PC-9 (cell line): ENCODE measurements at places on chromosomes 4 and X. TPM values are rescaled to one million over a fixed set of nuclear protein-coding genes. Genes with fewer than 3 reads are reported as not detected.

The ARHGAP36 gene
- total RNA-seq, result not detected in 2 replicates

The CLDN34 gene
- total RNA-seq, result not detected in 2 replicates

The P2RY4 gene
- total RNA-seq, result 0.50 and 0.65 TPM in 2 replicates

The ESX1 gene
- total RNA-seq, result 1.6 and 1.9 TPM in 2 replicates

The WAS gene
- total RNA-seq, result 0.22 TPM in 1 of 2 replicates, not detected in the other

The TMEM35A gene
- total RNA-seq, result not detected in 2 replicates

The SORCS2 gene
- total RNA-seq, result 20.7 and 25.8 TPM in 2 replicates

The NLGN3 gene
- total RNA-seq, result 0.63 and 0.65 TPM in 2 replicates

The TMSB15B gene
- not detected in 2 replicates for total RNA-seq

The PLP1 gene
- total RNA-seq, result not detected in 2 replicates

The BEX2 gene
- total RNA-seq, result 4.7 and 6.9 TPM in 2 replicates

The SLC10A7 gene
- 4.8 and 11.4 TPM in 2 replicates for total RNA-seq

The DUSP21 gene
- not detected in 2 replicates for total RNA-seq

The ENPEP gene
- total RNA-seq, result not detected in 2 replicates

GRCh38 chr4:186854256-186854655 lies 130.6 kb upstream of the FAT1 start:
- no peak for DNase-seq

GRCh38 chr4:177726111-177726510 lies 283.9 kb upstream of the AGA start:
- no peak for DNase-seq

- DNase-seq, result no peak
These were observed 5.7 kb downstream of the WFS1 start for GRCh38 chr4:6275351-6275750.

- DNase-seq, result no peak
These were observed 3.6 kb downstream of the MID1IP1 start for GRCh38 chrX:38804682-38805431.

- no peak for DNase-seq
These were observed 57.4 kb downstream of the DCK start for GRCh38 chr4:71050809-71051208.

DNA sequence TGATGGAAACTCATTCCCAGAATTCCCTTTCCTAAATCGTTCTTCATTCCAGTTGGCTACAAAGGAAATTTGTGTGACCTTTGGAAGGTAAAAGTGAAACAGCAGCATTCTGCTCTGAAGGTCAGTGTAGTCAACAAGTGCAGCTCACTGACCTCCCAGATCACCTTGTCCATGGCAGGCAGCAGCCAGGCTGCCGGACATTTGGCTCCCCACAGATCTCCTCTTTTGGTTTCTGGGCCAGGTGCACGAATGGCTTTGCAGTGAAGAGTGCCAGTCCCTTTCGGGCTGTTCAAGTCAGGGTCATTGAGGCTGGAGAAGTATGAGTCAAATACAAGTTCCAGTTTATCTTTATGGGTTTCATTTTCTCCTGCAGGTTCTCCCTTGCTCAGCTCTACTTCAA lies 14.3 kb downstream of the GPRIN3 start:
- no peak for DNase-seq

GRCh38 chrX:70033348-70034051 lies 16.2 kb downstream of the AWAT2 start:
- DNase-seq, result no peak

DNA sequence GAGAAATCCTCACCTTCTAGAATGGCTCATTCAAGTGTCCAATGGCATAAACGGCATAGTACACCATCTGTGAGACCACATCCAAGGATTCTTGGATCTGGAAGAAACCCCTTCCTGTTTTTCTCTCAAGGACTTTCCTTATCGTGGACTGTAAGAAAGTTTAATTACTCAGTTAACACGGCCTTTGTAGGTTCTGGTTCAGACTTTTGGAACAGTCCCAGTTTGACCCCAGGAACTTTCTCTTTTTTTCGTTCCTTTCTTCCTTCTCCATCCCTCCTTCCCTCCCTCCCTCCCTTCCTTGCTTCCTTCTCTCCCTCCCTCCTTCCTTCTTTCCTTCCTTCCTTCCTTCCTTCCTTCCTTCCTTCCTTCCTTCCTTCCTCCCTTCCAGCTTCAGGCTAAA lies 343.5 kb upstream of the SMIM31 start:
- no peak for DNase-seq

- DNase-seq, result no peak
These were observed 180.4 kb downstream of the AFAP1 start for GRCh38 chr4:7759216-7759615.

DNA sequence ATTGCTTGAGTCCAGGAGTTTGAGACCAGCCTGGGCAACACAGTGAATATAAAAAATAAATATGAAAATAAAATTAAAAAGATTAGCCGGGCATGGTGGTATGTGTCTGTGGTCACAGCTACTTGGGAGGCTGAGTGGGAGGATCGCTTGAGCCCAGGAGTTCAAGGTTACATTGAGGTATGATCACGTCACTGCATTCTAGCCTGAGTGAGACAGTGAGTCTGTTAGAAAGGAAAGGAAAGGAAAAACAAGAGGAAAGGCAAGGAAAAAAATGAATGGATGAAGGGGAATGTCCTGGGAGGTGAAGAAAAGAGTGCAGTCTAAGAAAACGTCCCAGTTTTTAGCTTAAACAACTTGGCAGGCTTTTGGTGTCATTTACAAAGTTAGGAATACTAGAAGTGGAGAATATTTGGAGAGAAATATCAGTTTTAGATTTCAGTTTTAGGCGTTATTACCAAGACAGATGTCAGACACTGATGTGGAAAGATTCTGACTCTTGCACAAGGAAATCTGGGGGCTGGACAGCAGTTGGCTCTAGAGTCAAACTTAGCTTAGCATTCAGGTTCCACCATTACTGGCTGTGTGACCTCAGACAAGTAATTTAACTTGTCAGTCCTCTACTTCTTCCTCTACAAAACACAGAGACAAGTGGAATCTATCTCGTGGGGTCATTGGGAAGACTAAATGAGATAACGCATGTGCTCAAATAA lies 139.0 kb downstream of the TSPAN5 start:
- no peak for DNase-seq

- no peak for DNase-seq
These were observed 37.2 kb upstream of the TMEM131L start for GRCh38 chr4:153428941-153429475.

DNA sequence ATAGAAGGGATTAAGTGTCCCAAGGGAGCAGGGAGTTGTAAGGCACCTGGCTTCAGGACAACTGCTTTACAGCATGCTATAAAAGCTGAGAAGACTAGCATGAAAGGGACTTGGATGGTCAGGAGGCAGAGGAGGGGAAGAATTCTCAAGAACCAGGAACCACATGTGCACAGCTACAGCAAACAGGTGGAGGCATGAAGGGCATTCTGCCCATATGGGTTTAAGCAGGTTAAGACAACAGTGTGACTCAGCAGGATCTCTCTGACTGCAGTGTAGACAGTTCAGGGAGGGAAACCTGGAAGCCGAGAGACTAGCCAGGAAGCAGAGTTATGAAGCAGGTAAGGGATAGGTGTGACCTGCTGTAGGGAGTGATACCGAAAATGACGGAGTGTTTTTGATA lies 117.0 kb downstream of the DHRSX start:
- no peak for DNase-seq

GRCh38 chr4:7587433-7588405 lies 153.0 kb upstream of the PSAPL1 start:
- DNase-seq, result no peak

GRCh38 chr4:13298655-13299054 lies 185.5 kb downstream of the RAB28 start:
- DNase-seq, result no peak

- peak; percentile 62 for DNase-seq
These were observed 1.8 kb upstream of the GABRQ start for GRCh38 chrX:152635941-152636340.

DNA sequence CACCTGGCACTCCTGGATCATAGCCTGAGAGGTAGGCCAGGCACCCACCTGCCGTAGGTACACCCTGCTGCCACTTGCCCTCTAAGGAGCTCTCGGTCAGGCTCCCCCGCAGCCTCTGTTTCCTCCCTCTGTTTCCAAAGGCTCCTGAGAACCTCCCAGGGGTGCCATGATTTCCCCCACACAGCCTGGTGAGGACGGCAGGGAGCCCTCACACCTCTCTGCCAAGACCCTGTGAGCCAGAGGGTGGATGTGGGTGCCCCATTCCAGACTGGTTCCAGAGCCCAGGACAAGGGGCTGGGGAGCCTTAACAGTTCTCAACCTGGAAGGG lies 1.6 kb upstream of the ABLIM2 start:
- DNase-seq, result no peak

- DNase-seq, result no peak
These were observed 144.0 kb downstream of the SH3KBP1 start for GRCh38 chrX:19743386-19743785.

- DNase-seq, result no peak
These were observed 62.3 kb upstream of the LNX1 start for GRCh38 chr4:53653484-53654053.

- no peak for DNase-seq
These were observed 16.5 kb upstream of the STOX2 start for GRCh38 chr4:183888564-183888963.

DNA sequence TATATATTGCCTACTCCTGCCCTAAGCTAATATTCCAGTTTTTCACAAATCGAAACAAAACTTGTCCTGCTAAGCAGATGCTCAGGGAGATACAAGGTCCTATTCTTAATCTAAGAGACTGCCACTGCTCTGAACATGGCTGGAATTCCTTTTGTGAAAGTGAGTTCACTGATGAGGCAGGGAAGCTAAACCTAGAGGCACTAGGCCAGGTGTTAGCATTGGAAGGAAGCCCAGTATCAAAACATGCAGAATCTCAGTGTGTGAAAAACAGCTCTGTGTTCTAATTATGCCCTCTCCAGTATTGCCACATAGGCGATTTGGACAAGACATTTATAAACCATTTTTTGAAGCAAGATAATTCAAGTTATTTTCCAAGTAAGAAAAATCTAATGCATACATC lies 47.6 kb downstream of the ABCG2 start:
- DNase-seq, result no peak

GRCh38 chr4:135921081-135921480 lies 1611.2 kb downstream of the PCDH18 start:
- no peak for DNase-seq

DNA sequence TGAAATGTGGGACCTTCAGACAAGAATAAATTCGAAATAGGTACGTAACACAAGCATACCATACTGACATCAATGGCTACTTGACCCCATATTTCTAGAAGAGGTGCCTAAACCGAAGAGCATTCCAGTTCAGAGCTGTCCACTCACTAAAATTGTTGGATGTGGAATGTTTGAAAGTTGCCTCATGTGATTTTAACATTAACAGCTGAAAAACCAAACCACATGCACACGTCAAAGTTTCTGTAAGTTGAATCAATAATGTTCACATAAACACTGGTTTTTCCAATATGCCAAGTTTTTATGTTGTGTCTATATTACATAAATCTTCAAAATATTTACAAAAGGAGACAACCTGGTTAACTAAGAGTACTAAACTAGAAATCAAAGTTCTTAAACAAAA lies 3.5 kb downstream of the UBE2D3 start:
- DNase-seq, result no peak

DNA sequence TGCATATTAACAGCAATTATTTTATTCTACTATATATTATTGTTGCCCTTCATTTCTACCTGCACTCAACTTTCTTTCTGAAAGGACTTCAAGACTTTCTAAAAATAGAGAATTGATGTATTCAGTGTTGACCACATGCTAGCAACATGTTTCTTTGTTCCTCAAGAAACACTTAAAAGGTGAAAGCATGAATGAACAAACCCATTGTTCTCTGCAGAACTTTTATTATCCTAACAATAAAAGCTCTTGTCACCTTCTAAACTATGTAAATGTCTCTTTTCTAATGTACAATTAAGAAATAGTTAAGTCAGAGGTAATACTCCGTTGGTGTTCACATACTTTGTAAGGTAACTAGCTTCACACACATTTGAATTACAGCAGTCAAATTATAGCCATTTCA lies 638.7 kb downstream of the FSTL5 start:
- DNase-seq, result no peak

DNA sequence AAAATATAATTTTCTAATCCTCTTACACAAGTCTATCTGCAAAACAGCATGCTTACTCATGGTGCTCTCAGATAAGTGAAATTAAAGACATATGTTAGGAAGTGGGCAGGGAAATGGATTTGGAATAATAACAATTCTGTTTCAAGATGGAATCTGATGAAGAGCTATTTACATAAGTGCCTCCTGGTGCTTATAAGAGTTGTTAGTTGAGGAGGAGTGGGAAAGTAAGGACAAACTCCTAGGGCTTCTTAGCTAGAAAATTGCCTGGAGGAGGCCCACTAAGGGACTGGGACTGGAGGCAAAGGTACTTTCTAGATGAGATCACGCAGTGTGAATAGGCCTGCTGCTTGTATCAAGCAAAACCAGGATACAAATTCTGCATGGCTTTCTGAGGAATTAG lies 939.8 kb downstream of the GLUD2 start:
- DNase-seq, result no peak

DNA sequence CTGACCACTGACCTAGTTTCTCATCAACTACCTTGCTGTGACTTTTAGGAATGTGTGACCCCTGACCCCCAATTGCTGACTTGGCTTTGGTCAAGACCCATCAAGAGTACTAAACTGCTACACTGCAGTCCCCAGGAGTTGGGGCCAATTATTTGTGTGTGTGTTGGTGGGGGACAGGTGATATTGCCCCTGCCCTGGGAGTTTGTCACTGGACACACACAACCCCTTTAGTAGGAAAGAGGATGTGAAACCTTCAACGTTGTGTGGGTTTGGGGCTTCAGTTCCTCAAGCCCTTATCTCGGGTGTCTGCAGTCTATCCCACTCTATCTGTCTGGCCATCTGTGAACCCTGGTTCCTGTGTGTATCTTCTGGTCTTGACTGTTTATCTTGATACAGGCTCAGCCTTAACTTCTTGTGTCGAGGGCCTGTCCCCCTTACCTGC lies 6.5 kb downstream of the SASH3 start:
- DNase-seq, result no peak

GRCh38 chr4:185709802-185710486 lies 102.0 kb downstream of the SORBS2 start:
- DNase-seq, result no peak

GRCh38 chr4:14410516-14410915 lies 591.8 kb upstream of the CPEB2 start:
- no peak for DNase-seq

- no peak for DNase-seq
These were observed 7.6 kb downstream of the PRIMPOL start for GRCh38 chr4:184657144-184657543.

GRCh38 chr4:115293093-115293462 lies 179.7 kb upstream of the NDST4 start:
- no peak for DNase-seq

DNA sequence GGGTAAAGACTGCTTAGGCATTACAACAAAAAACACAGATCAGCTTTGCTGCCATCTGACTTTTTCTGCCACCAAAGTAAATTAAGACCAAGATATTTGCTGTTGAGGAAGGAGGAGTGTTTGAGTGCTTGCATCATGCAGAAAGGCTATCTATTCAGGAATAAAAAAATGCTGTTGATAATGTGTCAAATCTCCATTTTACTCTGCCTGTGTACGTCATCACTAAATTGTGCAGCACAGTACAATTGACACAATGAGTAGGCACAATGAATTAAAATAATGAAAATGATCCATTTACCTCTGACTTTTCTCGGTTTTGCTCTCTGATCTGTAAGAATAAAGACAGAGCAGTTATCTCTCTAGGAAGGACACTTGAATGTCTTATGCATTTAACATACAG lies 56.3 kb downstream of the NKX6-1 start:
- DNase-seq, result no peak
